ENCODE measurements at places on chromosomes 16 and 17.

- DNase-seq, result no peak
Measured at GRCh38 chr16:85940214-85940613, 41.3 kb downstream of the IRF8 start.

GRCh38 chr16:29700253-29700987, 21.4 kb downstream of the QPRT start:
- DNase-seq, result peak; percentile 95

- no peak for DNase-seq
Measured at GRCh38 chr17:45753645-45754225, 30.4 kb upstream of the CRHR1 start.

- DNase-seq, result no peak
Measured at GRCh38 chr17:33785281-33785680, 469.8 kb upstream of the CCL2 start.

GRCh38 chr17:33657181-33657580, 364.1 kb upstream of the ASIC2 start:
- no peak for DNase-seq
